Hypothalamus (tissue), 51 donors: ENCODE measurements at places on chromosomes 13 and 19.
A peak's percentile ranks its signal among the peaks of the same experiment; 100 is the strongest.

DNA sequence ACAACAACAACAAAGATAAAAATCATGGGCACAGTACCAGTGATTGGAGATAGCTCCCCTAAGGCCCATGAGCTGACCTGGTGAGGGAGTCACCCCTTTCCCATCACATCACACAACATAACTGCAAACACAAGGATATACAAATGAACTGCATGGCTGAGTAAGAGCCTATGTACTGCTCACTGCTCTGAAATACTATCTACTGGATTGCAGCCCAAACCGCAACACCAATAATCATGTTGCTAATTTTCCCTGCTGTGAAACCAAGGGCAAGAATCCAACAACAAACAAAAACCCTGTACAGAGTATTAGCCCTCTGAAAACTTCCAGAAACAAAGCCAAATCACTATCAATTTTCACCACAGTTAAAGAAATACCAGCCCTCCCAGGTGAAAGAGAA, 1893.2 kb downstream of the PCDH9 start:
- no peak for DNase-seq

- no peak for DNase-seq
These were observed 189.1 kb upstream of the UBL3 start for GRCh38 chr13:30039511-30039911.

DNA sequence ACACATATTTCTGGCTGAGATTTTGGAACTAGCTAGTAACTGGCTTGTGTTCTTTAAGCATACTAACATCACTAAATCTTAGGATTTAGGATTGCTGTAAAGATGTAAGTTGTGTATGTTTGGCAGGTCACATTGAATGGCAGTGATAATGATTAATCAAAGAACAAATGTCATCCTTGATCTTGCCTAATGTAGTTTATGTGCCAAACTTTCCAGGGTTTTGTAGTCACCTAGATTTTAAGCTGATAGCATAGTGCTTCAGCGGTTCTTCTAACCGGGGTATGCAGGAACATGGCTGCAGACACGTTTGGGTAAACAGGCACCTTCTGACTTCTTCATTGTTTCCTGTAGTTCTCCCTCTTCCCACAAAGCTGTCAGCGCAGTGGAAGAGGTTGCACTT, 9.7 kb downstream of the CLN5 start:
- no peak for DNase-seq

DNA sequence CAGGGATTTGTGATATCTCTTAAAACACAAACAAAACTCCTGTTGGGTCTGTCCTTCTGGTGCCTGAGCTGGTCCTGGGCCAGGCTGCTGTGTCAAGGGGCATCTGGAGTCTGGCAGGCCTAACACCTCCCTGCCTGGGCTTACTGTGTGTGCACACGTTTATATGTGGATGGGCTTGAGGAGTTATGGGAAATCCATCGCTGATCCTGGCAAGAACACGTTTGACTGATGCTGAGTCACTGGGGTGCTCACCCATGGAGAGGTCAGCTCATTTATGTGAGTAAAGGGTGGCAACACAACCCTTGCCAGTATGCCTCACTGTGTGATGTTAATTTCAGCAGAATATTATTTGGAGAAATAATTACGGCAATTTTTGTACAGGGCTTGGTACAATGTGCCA, 44.5 kb upstream of the PCDH8 start:
- no peak for DNase-seq

DNA sequence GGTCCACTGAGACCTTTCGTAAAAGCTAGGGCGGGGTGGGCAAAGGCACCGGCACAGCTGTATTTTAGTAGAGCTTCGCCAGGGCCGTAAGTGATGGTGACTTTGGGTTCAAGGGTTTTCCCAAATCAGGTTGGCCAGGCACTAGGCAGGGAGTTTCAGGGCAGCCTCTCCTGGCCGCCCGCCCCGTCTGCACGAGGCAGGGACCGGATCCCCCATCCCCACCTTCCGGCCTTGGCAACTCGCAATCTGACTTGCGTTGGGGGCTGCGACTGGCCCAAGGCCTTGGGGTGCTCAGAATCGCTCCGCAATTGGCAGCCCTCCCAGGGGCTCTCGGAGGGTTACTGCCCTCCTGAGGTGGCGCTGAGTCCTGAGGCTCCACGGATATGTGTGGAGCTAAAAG, 4.1 kb upstream of the ZIC5 start:
- DNase-seq, result no peak

DNA sequence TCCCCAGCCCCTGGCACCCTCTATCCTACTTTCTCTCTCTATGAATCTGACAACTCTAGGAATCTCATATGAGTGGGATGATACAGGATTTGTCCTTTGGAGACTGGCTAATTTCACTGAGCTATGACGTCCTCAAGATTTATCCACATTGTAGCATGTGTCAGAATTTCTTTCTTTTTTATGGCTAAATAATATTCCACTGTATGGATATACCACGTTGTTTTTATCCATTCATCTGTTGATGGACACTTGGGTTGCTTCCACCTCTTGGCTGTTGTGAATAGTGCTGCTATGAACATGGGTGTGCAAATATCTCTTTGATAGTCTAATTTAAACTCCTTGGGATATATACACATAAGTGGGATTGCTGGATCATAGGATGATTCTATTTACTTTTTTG, 24.0 kb upstream of the INSR start:
- no peak for DNase-seq

GRCh38 chr13:93517658-93518057, 291.1 kb downstream of the GPC6 start:
- DNase-seq, result no peak

- no peak for DNase-seq
These were observed 698 bp downstream of the BLOC1S3 start for GRCh38 chr19:45179072-45179891.

DNA sequence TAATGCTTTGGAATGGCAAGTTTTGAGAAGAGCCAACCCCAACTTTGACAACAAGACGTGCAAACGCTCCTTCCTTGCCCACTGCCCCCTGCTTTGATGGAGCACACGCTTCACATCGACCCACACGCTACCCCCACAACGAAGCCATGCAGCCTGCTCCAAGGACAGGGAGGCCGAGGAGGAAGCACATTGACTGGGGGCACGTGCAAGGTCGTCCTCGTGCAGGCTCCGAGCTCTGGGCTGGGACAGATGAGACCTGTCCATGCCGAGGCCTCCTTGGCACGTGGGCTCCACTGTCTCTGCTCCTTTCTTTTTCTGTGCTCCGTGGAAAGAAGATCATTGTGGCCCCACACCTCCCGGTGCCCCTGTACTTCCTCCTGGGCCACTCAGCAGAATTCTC, 309.0 kb downstream of the TEX29 start:
- DNase-seq, result no peak

DNA sequence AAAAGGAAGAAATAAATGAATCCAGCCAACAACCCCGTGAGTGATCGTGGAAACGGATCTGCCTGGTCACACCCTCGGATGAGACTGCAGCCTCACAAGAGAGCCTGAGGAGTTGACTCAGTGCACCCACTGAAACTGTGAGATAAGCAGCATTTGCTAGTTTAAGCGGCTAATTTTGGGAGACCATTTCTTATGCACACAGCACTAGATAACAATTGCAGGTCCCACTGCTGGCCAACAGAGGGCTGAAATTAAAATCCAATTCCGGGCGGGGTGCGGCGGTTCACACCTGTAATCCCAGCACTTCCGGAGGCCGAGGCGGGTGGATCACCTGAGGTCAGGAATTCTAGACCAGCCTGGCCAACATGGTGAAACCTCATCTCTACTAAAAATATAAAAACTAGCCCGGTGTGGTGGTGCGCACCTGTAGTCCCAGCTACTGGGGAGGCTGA, 3.6 kb downstream of the UQCR11 start:
- DNase-seq, result no peak

GRCh38 chr13:96071504-96071903, 18.3 kb upstream of the UGGT2 start:
- DNase-seq, result no peak

- DNase-seq, result no peak
These were observed 197.4 kb upstream of the ZNF536 start for GRCh38 chr19:30174791-30175190.

- no peak for DNase-seq
These were observed 915.2 kb downstream of the PCDH9 start for GRCh38 chr13:66314911-66315310.

DNA sequence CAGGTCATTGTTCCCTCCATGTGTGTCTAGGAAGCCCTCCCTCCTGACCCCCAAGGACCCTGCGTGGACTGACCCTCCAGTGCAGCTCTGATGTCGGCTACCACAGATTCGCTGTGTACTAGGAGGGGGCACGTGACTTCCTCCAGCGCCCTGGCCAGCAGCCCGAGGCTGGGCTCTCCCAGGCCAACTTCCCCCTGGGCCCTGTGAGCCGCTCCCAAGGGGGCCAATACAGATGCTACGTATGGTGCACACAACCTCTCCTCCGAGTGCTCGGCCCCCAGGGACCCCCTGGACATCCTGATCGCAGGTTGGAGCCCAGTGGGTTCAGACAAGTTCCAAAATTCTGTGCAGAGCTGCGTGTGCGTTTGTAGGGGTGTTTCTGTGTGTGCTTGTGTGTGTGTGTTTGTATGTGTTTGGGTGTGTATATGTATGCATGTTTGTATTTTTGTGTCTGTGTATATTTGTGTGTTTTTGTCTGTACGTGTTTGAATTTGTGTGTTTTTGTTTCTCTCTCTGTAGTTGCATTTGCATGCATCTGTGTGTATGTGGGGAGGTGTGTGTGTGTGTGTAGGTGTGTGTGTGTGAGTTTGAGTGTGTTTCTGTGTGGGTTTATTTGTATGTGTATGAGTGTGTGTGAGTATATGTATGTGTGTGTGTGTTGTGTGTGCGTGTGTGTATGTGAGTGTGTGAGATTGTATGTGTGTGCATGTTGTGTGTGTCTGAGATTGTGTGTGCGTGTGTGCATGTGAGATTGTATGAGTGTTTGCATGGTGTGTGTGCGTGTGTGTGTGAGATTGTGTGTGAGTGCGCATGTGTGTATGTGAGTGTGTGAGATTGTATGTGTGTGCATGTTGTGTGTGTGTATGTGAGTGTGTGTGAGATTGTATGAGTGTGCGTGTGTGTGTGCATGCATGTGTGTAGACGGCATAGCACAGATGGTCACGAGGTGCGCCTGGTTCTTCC, 21.4 kb upstream of the LILRA2 start:
- DNase-seq, result no peak

GRCh38 chr19:49890349-49891311, 6.1 kb downstream of the IL4I1 start:
- no peak for DNase-seq

GRCh38 chr13:51557875-51558612, 26.2 kb upstream of the WDFY2 start:
- peak; percentile 29 for DNase-seq

- no peak for DNase-seq
These were observed 36.4 kb upstream of the VSTM2B start for GRCh38 chr19:29489172-29489951.

GRCh38 chr13:83633746-83634145, 248.5 kb downstream of the SLITRK1 start:
- no peak for DNase-seq

- DNase-seq, result no peak
These were observed 1.3 kb upstream of the SIGLEC9 start for GRCh38 chr19:51123381-51123800.

DNA sequence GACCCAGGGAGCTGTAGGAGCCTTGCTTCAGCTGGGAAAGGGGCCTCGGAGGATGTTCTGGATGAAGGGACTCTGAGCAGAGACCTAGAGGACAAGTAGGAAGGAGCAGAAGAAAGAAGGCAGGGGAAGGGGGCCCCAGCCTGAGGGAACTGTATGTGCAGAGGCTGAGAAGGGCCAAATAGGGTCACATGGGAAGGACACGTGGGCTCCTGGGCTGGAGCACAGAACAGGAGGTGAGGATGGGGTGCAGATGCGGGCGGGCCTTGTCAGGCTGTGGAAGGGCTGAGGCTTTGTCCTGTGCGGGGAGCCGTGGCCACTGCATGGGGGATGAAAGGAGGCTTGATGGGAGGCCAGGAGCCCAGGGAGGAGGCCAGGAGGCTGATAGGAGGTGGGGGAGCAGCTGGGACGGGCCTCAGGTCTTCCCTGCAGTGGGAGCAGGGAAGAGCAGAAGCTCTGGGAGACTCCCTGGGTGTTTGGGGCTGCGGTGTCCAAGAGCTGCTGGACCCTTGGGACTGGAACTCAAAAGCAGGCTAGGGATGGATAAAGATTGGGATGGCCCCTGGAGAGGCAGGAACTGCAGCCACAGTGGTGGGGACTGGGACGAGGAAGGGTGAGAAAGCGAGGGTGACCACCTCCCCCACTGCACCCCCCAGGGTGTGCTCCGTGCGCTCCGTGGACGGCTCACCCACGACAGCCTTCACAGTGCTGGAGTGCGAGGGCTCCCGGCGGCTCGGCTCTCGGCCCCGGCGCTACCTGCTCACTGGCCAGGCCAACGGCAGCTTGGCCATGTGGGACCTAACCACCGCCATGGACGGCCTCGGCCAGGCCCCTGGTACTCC, 11.4 kb upstream of the LTBP4 start:
- no peak for DNase-seq

DNA sequence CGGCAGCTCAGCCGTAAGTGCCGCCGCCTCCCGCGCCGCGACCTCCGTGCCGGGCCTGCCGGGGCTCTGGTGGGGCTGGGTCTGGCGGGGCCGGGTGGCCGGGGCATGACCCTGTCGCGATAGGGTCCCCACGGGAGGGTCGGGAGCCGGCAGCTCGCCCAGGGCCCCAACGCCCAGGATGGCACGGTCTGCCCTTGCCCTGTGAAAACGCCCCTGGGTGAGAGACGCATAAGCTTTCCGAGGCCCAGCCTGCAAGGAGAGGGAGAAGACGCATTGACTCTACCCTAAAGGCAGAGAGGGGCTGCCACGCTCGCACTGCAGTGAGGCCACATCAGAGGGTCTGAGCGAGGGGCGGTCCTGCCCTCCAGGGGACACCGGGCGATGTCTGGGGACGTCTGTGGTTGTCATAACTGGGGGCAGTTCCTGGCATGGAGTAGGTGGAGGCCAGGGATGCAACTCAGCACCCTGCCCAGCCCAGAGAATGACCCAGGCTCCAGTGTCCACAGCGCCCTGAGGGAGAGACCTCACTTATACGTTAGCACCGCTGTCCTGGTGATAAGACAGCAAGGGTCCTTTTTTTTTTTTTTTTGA, 539 bp downstream of the ZNF554 start:
- no peak for DNase-seq

GRCh38 chr13:99231721-99232120, 26.5 kb downstream of the GPR18 start:
- no peak for DNase-seq

GRCh38 chr13:94710881-94711560, 1.3 kb downstream of the SOX21 start:
- DNase-seq, result no peak

- DNase-seq, result no peak
These were observed 54.1 kb upstream of the SLITRK6 start for GRCh38 chr13:85853161-85853894.

DNA sequence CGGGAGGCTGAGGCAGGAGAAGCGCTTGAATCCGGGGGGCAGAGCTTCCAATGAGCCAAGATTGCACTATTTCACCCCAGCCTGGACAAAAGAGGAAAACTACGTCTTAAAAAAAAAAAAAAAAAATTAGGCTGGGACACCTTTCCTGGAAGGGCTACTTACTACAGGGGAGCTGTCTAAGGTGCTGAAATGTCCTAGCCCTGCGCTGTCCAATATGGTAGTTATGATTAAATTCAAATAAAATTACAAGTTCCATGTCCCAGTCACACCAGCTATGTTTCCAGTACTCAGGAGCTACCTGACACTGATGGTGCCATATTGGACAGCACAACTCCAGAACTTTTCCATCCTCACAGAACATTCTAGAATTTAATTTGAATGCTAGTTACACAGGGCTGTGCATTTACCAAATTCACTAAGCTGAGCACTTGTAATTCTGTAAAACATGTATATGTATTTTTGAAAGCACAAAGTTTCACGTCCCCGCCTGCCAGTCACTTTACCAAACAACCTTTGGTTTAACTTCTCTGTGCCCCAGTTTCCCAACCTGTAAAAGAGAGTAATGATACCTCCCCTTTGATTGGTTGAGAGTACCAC, 9.2 kb upstream of the ZSCAN22 start:
- no peak for DNase-seq
